Hepatocyte (in vitro differentiated cells): ENCODE measurements at places on chromosomes 6 and 20.

- no peak for DNase-seq
Observed at GRCh38 chr6:51936531-51937290, 150.7 kb downstream of the PKHD1 start.

DNA sequence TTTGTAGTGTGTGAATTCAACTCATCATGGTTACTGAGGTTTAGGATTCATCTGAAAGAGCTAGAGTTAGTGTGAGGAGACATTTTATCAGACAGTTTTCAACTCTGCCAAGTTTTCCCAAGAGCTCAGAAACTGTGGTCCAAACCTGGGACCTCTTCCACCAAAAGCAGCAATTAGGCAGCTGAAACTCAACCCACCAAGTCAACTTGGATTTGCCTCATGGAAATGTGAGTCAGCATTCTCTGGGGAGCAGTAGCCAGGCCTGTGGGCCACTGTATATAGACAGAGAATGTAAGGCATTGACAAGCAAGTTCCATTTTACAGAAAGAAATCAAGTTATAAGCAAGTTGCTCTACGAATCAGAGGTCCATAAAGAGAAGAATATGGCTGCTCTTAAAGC is 178.8 kb upstream of the HDDC2 start:
- DNase-seq = no peak

DNA sequence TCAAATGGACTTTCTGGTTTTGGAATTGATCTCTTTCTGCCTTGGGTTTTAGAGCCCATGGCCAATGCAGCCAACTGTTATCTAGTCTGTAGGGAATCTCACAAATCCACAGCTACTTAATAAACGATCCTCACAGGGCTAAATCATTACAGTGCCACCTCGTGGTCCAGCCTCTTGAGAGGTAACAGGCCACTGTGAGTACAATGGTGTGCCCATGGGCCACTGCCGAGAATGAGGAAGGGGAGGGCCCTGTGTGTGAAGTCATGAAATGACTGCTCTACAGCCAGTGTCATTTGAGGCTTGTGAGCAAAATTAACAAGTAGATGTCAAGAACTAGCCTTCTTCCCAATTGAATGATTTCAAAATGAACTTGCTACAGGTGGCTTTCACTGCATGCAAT is 54.3 kb upstream of the GMPR start:
- peak; percentile 48 for DNase-seq

DNA sequence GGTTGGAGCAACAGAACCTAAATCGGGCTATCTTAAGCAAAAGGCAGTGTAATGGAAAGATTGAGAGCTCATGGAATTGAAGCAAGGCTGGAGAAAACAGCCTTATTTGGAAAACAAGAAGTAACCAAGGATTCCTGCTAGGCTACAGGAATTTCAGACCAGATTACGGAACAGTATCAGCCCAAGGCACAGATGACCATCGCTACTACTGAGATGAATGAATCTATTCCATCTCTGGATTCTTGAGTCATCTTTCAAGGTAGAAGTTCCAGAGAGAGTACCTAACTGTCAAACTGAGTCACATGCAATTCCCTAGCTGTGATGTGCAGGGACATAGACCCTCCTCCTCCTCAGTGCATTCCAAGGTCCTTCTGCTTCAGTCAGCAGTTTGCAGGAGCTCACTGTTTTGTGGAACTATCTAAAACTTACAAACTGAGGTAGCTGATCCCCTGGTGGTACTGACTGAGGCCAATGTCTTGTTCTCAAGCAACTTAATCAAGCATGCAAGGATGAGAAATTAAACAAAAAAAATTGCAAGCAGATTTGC is 62.0 kb upstream of the SMLR1 start:
- no peak for DNase-seq

GRCh38 chr6:29976588-29977424 is 34.5 kb downstream of the HLA-A start:
- peak; percentile 87 for DNase-seq
